ENCODE measurements at places on chromosomes 16 and 17. TPM values are rescaled to one million over a fixed set of nuclear protein-coding genes. Genes with fewer than 3 reads are reported as not detected.
A peak's percentile ranks its signal among the peaks of the same experiment; 100 is the strongest.

DNA sequence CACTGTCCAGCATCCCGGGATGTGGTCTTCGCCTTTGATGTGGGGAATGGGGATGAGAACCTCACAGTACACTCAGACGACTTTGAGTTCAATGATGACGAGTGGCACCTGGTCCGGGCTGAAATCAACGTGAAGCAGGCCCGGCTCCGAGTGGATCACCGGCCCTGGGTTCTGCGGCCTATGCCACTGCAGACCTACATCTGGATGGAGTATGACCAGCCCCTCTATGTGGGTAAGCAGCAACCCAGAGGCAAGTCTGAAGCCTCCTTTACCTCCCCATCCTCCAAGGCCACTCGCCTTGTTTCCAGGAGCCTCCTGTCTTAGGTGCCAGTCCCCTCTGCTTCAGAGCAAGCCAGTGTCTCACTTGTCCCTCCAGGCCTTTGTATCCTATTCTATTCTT lies 10.2 kb downstream of the CNTNAP1 start:
- DNase-seq = no peak

- no peak for DNase-seq
These were observed 6.8 kb downstream of the CBX4 start for GRCh38 chr17:79832218-79833109.

- no peak for DNase-seq
These were observed 16.8 kb downstream of the TPSD1 start for GRCh38 chr16:1272453-1273198.

The ADAD2 gene
- not detected for total RNA-seq

- DNase-seq = peak; percentile 37
These were observed 14.0 kb downstream of the FMNL1 start for GRCh38 chr17:45235416-45236281.

DNA sequence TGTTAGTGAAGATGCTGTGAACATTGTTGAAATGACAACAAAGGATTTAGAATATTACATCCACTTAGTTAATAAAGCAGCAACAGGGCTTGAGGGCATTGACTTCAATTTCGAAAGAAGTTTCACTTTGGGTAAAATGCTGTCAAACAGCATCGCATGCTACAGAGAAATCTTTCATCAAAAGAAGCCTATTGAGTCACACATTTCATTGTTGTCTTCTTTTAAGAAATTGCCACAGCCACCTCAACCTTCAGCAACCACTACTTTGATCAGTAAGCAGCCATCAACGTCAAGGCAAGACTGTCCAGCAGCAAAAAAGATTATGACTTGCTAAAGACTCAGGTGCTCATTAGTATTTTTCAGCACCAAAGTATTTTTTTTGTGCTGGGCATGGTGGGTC lies 13.2 kb upstream of the MAP2K6 start:
- DNase-seq = no peak

DNA sequence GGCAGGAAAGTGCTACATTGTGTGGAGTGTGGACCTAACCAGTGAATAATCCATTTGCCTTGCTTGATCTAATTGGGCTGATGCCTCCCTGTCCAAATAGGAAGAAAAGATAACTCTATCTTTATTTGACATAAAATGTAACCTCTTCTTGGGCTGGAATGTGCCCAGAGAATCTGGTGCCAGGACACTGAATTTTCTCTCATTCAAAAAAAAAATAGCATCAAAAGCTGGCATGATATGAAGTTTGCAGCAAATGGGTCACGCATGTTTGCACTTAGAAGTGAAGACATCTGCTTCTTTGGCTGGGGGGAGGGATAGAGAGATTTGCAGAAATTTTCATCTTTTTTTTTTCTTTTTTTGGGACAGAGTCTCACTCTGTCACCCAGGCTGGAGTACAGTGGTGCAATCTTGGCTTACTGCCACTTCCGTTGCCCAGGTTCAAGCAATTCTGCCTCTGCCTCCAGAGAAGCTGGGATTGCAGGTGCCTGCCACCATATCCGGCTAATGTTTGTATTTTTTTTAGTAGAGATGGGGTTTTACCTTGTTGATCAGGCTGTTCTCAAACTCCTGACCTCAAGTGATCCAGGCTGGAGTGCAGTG lies 478.2 kb upstream of the EEF2KMT start:
- no peak for DNase-seq

DNA sequence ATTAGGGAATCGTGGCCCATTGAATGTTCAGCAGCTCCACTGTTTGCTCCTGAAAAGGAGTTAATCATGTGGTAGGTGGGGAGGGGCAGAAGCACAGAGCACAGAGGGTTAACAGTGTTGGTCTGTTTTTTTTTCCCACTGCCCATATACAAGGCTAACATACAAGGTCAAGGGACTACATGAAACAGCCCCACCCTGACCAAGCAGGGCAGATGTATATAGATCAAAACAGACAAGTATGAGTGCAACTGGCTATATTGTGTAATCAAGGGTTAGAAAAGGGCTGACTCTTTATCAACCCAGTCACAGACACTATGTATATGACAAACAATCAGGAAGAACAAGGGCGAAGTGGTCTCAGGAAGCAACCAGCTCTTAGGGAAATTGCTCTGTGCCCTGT lies 186.6 kb upstream of the CDH11 start:
- DNase-seq = no peak

DNA sequence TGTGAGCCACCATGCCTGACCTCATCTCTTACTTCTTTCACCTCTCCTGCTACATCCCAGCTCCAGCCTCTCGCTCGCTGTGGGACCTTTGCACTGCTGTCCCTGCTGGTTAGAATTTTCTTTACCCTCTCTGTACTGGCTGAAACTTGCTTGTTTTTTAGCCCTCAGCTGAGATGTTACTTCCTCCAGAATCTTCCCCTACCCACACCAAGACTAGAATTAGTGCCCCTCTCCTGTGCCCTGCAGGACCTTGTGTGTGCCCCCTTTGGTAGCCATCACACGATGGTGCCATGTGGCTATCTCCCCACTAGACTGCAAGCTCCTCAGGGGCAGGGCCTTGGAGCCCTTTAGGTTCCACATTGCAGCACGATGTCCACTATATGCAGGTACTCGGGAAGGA lies 84.1 kb downstream of the AIPL1 start:
- DNase-seq = no peak

The RNU2-1 gene
- not detected for total RNA-seq

The ADGRG3 gene
- not detected for total RNA-seq

DNA sequence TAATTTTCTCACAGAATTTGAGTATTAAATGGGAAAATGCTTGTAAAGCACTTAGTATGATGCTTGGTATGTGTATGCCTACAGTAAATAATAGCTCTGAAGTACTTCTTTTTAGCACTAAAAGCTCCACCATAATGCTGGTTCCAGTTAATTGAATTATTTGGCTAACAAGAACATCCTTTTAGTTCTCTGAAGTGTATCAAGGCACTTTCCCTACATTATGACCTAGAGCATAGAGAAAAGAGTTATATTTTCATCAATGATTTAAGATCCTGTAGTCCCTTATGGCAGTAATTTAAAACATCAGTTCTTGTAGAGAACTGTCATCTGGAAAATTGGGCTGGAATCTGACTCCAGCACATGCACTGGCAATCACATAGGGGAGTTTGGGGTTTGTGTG lies 21.9 kb upstream of the PHAF1 start:
- no peak for DNase-seq

The DVL2 gene
- 35.2 TPM for total RNA-seq
